ENCODE measurements at places on chromosomes 7 and 10.

DNA sequence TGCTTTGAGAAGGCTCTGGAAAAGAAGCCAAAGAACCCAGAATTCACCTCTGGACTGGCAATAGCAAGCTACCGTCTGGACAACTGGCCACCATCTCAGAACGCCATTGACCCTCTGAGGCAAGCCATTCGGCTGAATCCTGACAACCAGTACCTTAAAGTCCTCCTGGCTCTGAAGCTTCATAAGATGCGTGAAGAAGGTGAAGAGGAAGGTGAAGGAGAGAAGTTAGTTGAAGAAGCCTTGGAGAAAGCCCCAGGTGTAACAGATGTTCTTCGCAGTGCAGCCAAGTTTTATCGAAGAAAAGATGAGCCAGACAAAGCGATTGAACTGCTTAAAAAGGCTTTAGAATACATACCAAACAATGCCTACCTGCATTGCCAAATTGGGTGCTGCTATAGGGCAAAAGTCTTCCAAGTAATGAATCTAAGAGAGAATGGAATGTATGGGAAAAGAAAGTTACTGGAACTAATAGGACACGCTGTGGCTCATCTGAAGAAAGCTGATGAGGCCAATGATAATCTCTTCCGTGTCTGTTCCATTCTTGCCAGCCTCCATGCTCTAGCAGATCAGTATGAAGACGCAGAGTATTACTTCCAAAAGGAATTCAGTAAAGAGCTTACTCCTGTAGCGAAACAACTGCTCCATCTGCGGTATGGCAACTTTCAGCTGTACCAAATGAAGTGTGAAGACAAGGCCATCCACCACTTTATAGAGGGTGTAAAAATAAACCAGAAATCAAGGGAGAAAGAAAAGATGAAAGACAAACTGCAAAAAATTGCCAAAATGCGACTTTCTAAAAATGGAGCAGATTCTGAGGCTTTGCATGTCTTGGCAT, 4.8 kb downstream of the IFIT2 start:
- DNase-seq, result no peak

- DNase-seq, result no peak
Observed at GRCh38 chr10:11330383-11331045, 280.9 kb downstream of the USP6NL start.

GRCh38 chr7:150903606-150904005, 51.3 kb downstream of the AOC1 start:
- DNase-seq, result peak; percentile 18

- peak; percentile 96 for DNase-seq
Observed at GRCh38 chr7:140696024-140696679, 356 bp upstream of the NDUFB2 start.

GRCh38 chr7:102425639-102426267, 7.6 kb upstream of the ORAI2 start:
- DNase-seq, result peak; percentile 89

- no peak for DNase-seq
Observed at GRCh38 chr7:41007351-41007751, 695.5 kb downstream of the INHBA start.

DNA sequence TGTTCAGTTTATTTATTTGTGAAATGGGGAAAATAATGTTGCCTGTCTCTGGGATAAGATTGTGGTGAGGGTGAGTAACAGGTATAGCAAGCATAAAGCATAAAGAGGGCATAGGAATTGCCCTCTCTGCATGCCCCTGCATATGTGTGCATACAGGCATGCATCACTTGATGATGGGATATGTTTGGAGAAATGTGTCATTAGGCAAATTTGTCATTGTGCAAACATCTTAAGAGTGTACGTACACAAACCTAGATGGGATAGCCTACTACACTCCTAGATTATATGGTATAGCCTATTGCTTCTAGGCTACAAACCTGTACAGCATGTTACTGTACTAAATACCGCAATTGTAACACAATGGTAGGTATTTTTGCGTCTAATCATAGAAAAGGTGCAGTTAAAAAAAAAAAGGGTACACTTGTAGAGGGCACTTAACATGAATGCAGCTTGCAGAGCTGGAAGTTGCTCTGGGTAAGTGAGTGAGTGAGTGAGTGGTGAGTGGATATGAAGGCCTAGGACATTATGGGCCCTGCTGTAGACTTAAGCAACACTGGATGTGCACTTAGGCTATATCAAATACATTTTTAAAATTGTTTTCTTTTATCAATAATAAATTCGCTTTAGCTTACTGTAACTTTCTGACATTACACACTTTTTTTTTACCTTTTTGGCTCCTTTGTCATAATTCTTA, 386.5 kb upstream of the ANKRD30A start:
- no peak for DNase-seq

GRCh38 chr10:124048371-124049290, 44.8 kb downstream of the CHST15 start:
- DNase-seq, result no peak

GRCh38 chr7:154330318-154330717, 278.1 kb downstream of the DPP6 start:
- DNase-seq, result no peak

DNA sequence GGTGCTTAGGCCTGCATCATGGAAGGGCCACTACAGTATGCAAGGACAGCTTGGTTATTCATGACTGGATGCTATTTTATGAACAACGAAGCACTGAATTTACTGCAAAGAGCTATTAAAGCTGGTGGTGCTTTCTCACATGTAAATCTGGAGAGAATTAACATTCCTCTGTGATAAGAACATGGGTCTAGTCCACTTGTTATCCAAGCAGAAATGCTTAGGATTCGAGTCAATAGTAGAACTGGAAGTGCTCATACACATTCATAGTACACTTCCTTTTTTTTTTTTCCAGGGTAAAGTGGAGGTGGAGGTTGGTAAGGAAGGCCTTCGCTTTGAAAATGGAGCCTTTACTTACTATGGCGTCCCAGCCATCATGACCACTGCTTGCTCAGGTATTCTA, 35.0 kb downstream of the CNNM1 start:
- no peak for DNase-seq

- DNase-seq, result no peak
Observed at GRCh38 chr7:71753956-71754664, 622.2 kb downstream of the GALNT17 start.

DNA sequence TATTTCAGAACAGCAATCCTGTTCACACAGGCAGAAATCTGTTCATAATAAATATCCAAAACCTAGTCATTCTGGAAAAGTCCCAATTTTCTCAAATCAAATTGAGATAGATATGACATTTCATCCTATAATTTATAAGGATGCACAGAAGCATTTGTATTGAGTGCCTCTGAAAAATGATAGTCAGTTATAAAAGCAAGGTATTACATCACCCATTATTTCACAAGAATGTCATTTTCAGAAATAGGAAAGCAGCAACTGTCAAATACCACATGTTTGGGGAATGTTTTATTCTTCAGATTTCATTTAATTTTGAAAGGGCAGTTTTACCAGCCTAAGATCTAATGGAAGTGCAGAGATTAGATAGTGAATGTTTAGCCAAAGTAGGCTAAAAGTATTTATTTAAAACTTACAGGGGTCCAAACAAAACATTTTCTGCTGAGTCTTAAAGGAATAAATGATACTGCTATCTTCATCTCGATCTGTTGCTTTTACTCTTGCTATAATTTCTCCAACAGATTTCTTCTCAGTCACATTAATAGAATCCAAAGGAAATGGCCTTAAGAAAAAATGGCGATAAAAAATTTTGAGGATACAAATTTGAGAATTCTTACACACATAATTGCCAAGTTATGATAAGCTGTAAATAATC, 185.8 kb downstream of the HGF start:
- no peak for DNase-seq

DNA sequence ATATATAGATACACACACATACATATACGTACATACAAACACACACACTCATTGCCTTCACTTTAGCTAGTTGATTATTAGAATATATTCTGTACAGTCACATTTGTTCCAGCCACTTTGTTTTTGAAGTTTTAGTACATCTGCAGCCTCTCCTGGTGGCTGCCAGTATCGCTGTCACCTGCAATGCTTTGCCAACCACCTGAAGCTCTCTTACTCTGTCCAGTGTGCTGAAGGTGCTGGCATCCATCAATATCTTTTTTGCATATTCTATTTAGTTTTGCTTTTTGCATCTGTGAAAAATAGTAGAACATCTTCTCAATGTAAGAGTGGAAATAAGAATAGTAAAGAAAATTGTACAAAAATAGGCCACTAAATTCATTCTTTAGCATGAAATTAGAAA, 388.6 kb downstream of the EXOC4 start:
- DNase-seq, result no peak

DNA sequence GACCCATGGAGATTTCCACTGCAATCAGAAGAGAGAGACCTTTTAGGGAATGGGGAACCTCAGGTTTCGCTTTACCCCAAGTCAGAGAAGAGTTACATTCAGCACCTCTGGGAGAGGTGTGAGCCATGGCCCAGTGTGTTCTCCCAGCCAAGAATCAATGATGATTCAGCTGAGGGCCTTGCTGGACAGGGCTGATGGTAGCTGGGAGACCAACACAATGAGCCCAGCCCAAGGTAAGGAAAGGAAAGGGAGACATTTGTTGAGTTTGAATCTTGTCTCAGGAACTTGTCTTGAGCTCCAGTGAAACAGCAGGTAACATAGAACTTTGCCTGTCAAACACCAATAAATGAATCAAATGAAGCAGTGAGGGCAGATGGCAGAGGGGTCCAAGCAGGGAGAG, 14.0 kb upstream of the PPIA start:
- DNase-seq, result no peak

DNA sequence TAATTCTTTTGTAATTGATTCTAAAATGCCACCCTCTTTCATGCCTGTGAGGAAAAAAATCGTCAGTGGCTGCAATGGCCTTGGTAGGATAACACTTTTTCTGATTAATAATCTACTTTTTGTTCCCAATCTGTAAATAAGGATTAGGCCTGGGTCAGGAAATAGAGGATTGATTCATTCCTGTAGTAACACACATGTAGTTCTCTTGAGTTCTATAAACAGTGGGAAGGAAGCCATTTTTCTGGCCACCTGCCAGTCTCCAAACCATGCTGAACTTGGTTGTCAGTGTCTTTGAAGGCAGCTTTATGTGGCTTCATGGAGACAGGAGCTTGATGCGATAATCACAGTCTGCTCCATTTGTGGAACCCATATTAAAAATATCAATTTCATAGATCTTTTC, 169.3 kb upstream of the NFE2L3 start:
- no peak for DNase-seq

- no peak for DNase-seq
Observed at GRCh38 chr10:30117812-30118501, 58.6 kb upstream of the JCAD start.

DNA sequence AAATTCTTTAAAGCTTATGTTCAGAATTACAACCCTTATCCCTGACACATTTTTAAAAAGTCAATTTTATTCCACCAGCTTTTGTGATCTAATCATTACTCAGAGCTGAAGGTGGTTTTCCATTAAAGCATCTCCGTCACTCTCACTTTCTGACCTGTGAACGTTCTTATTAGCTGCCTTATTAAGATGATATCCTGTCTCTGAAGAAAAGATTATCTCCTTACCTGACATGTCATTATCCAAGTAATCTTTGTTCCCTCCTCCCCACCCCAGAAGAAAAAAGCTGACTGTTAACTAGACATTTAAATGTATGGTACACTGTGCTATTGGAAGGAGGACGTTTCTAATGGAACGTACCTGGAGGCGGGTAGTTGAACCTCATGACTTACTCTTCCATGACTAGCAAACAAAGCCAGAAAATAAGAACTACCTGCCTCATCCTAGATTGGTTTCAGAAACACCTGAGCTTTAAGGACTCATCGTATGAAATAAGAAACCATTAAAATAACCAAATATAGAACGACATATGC, 708.7 kb downstream of the PARD3 start:
- DNase-seq, result no peak

- DNase-seq, result no peak
Observed at GRCh38 chr7:124349443-124349842, 316.6 kb upstream of the TMEM229A start.

GRCh38 chr7:103580031-103580430, 134.0 kb upstream of the SLC26A5 start:
- no peak for DNase-seq

DNA sequence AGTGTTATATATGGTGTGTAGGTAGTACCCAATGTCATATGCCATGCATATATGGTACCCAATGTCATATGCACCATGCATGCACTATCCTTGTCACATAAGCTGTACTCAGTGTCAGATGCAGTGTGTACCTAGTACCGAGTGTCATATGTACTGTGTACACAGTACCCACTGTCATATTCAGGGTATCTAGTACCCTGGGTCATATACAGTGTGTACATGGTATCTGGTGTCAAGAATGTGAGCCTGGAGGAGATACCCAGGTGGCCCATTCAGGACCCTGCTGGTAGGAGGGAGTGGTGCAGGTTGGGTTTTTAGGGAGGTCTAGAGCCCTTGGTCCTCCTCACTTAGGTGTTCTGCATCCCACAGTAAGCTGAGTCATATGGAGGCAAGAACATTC, 1.8 kb downstream of the ZMYND11 start:
- DNase-seq, result peak; percentile 34

- DNase-seq, result no peak
Observed at GRCh38 chr10:119343011-119343601, 135.7 kb downstream of the GRK5 start.

Measured in GM13976 (cell line).